ENCODE measurements at places on chromosomes 16 and 17. TPM values are rescaled to one million over a fixed set of nuclear protein-coding genes. Genes with fewer than 3 reads are reported as not detected.

TM4SF5 gene
- total RNA-seq, result not detected

KRTAP4-5 gene
- not detected for total RNA-seq

IL32 gene
- total RNA-seq, result 4.2 TPM

RHBDF1 gene
- total RNA-seq, result 92.7 TPM

ZNF500 gene
- total RNA-seq, result 26.2 TPM

MYCBPAP gene
- total RNA-seq, result 6.8 TPM

- no peaks in the 10 kb centered on the region for H3K27me3 ChIP-seq
- no peak for DNase-seq
- H3K36me3 ChIP-seq, result no peaks in the 10 kb centered on the region
Measured at GRCh38 chr17:18027280-18027679, 11.7 kb downstream of the ATPAF2 start.

DNA sequence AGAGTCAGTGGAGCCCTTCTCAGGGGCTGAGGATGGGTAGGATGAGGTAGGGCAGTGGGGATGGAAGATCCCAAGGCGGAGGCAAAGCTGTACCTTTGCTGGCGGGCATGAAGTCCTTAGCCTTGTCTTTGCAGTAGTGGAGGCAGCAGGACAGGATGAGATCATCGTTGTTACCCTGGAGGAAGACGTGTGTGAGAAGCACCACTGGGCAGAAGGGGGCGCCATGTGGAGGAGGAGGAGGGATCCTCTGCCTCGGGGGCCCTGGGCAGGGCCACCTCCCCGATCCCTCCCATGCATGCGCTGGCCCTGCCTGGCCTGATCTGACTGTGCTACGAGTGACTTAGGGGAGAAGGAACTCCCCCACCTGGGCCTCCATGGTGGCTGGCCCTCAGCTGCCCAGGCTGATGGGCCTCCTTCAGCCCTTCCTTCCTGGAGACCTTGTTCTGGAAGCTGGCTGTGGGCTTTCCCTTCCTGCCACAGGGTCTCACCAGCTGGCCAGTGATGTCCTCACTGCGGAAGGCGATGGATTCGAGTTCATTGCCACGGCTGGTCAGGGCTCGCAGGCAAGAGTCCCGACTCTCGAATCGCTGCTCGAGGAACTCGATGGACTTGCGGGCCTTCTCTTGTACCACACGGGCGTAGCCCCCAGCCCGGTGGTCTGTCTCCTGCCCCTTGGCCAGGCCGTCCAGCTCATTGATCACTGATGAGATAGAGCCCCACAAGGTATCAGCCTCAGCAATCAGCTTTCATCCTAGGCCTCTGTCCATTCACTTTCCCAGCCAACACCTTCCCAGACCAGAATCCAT, 10.3 kb downstream of the HIC1 start:
- no peak overlapping the region for H3K4me3 ChIP-seq
- peaks cover 90% of the 10 kb centered on the region for H3K4me1 ChIP-seq
- H3K36me3 ChIP-seq, result no peaks in the 10 kb centered on the region
- peak overlapping the region; percentile 92 for H3K27ac ChIP-seq
- H3K27me3 ChIP-seq, result no peaks in the 10 kb centered on the region

GRCh38 chr17:44220213-44221083, 973 bp upstream of the UBTF start:
- H3K27ac ChIP-seq, result peak overlapping the region; percentile 99
- peaks cover 4% of the 10 kb centered on the region for H3K4me1 ChIP-seq
- peaks cover 12% of the 10 kb centered on the region for H3K36me3 ChIP-seq
- peak overlapping the region; percentile 77 for H3K4me3 ChIP-seq

DNA sequence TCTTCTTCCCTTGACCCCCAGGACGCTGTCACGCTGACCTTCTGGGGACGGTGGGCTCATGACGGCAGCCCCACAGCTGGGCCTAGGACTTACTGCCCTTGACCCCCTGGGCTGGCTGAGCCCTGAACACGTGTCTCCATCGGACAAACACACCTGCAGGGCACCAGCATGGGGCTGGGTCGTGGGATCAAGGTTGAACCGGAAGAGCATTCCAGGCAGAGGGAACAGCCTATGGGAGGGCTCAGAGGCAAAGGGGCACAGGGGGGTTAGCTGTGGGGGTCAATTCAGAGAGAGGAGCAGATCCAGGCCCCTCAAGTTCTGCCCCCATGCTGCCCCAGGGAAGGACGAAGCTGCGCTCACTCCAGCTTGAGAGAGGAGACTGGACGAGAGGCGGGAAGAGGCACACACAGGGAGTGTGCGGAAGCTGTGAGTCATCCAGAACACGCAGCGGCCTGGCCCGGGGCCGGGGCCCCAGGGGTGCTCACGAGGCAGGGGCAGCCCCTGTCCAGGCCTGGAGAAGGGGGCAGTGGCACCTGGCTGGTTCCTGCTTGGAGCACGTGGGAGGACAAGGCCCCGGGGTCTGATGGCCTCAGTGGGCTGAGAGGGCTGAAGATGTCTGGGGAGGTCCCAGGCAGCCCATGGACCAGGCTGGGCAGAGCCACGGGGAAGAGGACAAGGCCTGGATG, 9.9 kb downstream of the SSTR5 start:
- H3K36me3 ChIP-seq, result no peaks in the 10 kb centered on the region
- H3K4me3 ChIP-seq, result no peak overlapping the region
- H3K27me3 ChIP-seq, result no peaks in the 10 kb centered on the region

DNA sequence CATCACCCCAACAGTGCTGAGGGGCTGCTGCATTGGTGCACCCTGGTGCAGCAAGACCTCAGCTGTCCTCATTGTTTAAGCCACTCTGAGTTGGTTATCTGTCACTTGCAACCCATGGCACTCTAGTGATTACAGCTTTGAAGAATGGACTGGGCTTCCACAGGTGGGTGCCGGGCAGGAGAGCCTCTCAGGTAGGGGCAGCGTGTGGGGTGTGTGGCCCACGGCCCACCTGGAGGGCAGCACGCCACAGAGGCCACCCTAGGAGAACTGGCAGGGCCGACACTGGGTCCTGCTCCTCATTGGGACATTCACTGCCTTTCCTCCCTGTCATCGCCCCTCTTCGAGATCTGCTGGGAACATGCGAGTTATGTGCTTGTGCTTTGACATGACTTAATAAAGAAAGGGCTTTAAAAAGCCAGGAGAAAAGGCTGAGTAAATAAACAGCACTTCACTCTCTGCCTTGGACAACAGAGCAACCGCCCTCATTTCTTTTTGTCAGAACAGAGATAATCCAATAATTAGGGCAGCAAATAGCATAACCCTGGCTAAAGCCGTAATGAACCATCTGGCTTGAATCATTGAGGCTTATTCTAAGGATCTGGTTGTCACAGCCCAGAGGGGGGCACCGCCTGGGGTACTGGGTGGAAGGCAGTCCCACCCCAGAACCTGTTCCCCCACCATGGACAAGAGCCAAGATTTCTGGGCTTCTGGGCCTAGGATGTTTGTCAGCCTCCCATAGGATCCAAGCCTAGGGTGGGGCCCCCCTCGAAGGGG, 3.0 kb downstream of the DOC2B start:
- no peak for DNase-seq
- H3K27ac ChIP-seq, result no peak overlapping the region
- no peaks in the 10 kb centered on the region for H3K36me3 ChIP-seq

- no peak for DNase-seq
- H3K4me3 ChIP-seq, result no peak overlapping the region
Measured at GRCh38 chr17:1173432-1174262, 6.1 kb downstream of the ABR start.

DNA sequence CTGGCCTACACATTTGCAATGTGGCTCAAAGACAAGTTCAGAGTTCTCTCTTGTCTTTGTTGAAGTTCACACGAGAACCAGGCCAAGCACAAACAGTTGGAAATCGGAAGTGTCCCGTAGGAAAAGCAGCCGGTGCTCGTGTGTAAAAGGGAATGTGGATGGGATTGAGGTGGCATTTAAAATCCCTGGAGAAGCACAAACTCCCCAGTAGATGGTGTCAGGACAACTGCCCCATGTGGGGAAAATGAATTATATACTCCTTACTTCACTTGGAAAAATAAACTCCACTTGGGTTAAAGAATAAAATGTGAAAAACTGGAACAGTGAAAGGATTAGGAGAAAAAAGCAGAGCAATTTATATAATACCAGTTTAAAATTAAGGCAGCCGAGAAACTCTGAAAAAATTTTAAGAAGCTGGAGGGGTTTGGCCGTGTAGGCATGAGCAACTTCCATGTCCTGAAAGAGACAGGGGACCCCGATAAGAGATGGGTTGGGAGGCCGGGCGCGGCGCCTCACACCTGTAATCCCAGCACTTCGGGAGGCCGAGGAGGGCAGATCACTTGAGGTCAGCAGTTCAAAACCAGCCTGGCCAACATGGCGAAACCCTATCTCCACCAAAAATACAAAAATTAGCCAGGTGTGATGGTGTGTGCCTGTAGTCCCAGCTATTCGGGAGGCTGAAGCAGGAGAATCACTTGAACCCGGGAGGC, 28.1 kb downstream of the CBFA2T3 start:
- H3K4me3 ChIP-seq, result no peak overlapping the region
- no peaks in the 10 kb centered on the region for H3K36me3 ChIP-seq
- H3K27ac ChIP-seq, result no peak overlapping the region
- H3K4me1 ChIP-seq, result no peaks in the 10 kb centered on the region
- no peak for DNase-seq

- no peaks in the 10 kb centered on the region for H3K36me3 ChIP-seq
- no peak overlapping the region for H3K4me3 ChIP-seq
- DNase-seq, result no peak
- no peak overlapping the region for H3K27ac ChIP-seq
- H3K4me1 ChIP-seq, result no peaks in the 10 kb centered on the region
Measured at GRCh38 chr16:80564394-80564793, 23.6 kb downstream of the DYNLRB2 start.

DNA sequence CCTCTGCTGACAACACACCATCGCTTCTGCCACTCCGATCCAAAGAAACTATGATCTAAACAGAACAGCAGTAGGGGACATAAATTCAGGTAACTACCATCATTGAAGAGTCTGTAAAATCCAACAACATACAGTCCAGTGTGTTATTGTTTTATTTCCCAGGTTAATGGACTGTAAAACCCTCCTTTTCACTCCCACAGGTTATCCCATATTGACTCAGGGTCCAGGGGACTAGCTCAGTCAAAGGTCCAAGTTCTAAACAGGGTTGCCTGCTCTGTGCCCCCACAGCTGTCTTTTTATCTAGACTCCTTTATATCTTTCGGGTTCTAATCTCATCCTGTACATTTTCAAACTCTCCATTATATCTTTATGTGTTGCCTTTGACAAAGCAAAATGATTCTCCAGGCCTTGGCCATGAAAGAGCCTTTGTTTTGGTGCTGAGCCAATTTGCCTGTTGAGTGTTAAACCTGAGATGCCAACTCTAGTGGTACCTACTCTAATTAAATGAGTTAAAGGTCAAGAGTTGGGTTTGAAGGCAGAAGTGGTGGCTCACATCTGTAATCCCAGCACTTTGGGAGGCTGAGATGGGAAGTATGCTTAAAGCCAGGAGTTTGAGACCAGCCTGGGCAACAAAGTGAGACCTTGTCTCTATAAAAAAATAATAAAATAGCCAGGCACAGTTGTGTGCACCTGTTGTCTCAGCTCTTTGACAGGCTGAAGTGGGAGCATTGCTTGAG, 80.5 kb downstream of the SNX11 start:
- peaks cover 39% of the 10 kb centered on the region for H3K27me3 ChIP-seq
- H3K36me3 ChIP-seq, result no peaks in the 10 kb centered on the region
- no peak overlapping the region for H3K27ac ChIP-seq
- no peak overlapping the region for H3K4me3 ChIP-seq
- DNase-seq, result no peak

DNA sequence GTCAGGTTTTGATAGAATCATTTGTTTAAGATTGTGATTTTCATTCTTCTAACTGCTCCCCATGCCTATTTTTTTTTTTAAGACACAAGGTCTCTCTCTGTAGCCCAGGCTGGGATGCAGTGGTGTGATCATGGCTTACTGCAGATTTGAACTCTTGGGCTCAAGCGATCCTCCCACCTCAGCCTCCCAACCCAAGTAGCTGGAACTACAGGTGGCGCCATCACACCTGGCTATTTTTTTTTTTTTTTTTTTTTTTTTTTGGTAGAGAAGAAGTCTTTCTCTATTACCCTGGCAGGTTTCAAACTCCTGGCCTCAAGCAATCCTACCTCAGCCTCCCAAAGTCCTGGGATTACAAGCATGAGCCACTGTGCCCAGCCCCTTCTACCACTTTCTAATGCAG, 223.3 kb downstream of the CBLN1 start:
- no peak overlapping the region for H3K4me3 ChIP-seq
- H3K27ac ChIP-seq, result no peak overlapping the region
- DNase-seq, result no peak
- no peaks in the 10 kb centered on the region for H3K4me1 ChIP-seq
- H3K36me3 ChIP-seq, result no peaks in the 10 kb centered on the region

GRCh38 chr17:41864498-41864835, 756 bp downstream of the KLHL11 start:
- peak overlapping the region; percentile 73 for H3K27ac ChIP-seq
- H3K36me3 ChIP-seq, result no peaks in the 10 kb centered on the region
- no peaks in the 10 kb centered on the region for H3K27me3 ChIP-seq
- H3K4me3 ChIP-seq, result peak overlapping the region; percentile 64

GRCh38 chr16:2821487-2822157, 4.6 kb downstream of the PRSS21 start:
- no peak overlapping the region for H3K27ac ChIP-seq
- H3K27me3 ChIP-seq, result no peaks in the 10 kb centered on the region
- H3K4me3 ChIP-seq, result no peak overlapping the region
- H3K4me1 ChIP-seq, result no peaks in the 10 kb centered on the region

DNA sequence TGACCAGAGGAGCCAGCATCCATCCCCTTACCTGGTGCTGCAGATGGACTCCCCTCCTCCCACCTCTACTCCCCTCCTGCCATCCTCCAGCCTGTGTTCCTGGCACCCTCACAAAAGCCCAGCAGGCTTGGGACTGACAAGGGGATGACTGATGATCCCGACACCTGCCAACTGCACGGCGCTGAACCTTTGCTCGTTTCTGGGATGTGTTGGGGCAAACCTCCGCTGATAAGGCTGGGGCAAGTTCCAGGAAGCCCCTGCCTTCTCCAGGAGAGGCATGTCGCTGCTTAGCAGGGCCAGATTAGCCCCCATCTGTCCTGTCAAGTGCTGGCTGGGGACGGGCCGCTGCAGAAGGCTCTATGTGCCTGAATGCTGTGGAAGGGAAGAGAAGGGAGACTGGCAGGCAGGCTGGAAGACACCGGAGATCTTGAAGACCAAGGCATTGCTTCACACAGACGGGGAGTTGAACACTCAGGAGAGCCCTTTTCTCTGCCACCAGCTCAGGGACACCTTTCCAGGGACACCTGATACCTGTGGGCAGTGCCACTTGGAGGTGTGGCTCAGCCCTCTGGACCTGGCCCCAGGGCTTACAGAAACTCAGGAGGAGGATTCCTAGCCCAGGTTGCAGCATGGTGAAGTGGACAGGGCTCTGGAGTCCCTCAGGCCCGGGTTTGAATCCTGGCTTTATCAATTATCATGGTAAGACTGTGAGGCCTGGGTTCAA, 973 bp upstream of the KRT15 start:
- no peaks in the 10 kb centered on the region for H3K4me1 ChIP-seq
- no peak for DNase-seq
- no peaks in the 10 kb centered on the region for H3K27me3 ChIP-seq
- H3K4me3 ChIP-seq, result no peak overlapping the region
- no peak overlapping the region for H3K27ac ChIP-seq
- no peaks in the 10 kb centered on the region for H3K36me3 ChIP-seq

GRCh38 chr17:16351831-16352230, 1.4 kb downstream of the CENPV start:
- peaks cover 18% of the 10 kb centered on the region for H3K36me3 ChIP-seq
- no peak for DNase-seq
- H3K27ac ChIP-seq, result no peak overlapping the region
- H3K4me1 ChIP-seq, result no peaks in the 10 kb centered on the region
- H3K27me3 ChIP-seq, result peaks cover 33% of the 10 kb centered on the region

- H3K4me1 ChIP-seq, result no peaks in the 10 kb centered on the region
- H3K27me3 ChIP-seq, result no peaks in the 10 kb centered on the region
- H3K36me3 ChIP-seq, result no peaks in the 10 kb centered on the region
- DNase-seq, result no peak
Measured at GRCh38 chr17:45423304-45423974, 9.2 kb downstream of the ARHGAP27 start.

GRCh38 chr16:30786936-30787612, at the start of gene ZNF629:
Gene ZNF629 (minus strand): TSS chr16:30787205. CDS start chr16:30784482, 2,723 bp downstream.
- peaks cover 7% of the 10 kb centered on the region for H3K4me1 ChIP-seq
- H3K4me3 ChIP-seq, result peak within 1 kb of the TSS; percentile 80
- H3K27me3 ChIP-seq, result no peaks in the 10 kb centered on the region
- H3K27ac ChIP-seq, result peak within 1 kb of the TSS; percentile 88

All from tibial nerve (tissue), 4 donors.